ENCODE measurements at places on chromosomes 3 and 15. TPM values are rescaled to one million over a fixed set of nuclear protein-coding genes. Genes with fewer than 3 reads are reported as not detected.

GRCh38 chr3:142651711-142652110 is 55.5 kb downstream of the PLS1 start:
- no peak for DNase-seq

Gene SLC27A2
- 1.6 TPM for total RNA-seq

GRCh38 chr15:57495554-57496165 is 96.0 kb upstream of the MYZAP start:
- no peak for DNase-seq

GRCh38 chr3:126685021-126685420 is 19.0 kb upstream of the CHCHD6 start:
- DNase-seq, result no peak

DNA sequence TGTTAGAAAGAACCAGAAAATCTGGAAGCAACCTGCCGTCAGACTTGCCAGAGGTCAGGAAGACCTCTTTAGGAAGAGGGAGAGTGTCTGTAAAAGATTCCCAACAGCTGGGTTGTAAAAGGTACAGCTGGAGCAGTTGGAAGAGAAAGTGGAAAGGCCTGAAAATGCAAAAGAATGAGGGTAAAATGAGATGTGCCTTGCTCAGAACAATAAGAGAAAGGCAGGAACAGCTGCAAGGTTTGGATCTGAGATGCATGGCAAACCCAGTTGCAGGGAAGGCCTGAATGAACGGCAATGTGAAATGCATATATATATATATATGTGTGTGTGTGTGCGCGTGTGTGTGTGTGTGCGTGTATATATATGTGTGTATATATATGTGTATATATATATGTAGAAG is 88.1 kb downstream of the ZIC1 start:
- DNase-seq, result no peak

Gene ADAMTS9
- 5.6 TPM for total RNA-seq

- DNase-seq, result no peak
Measured at GRCh38 chr15:65310431-65311137, 6.1 kb downstream of the RNU5B-1 start.

- no peak for DNase-seq
Measured at GRCh38 chr15:72916897-72917296, 133.3 kb upstream of the ADPGK start.

Gene MORC1
- total RNA-seq, result not detected

Gene SSR3
- 140 TPM for total RNA-seq

DNA sequence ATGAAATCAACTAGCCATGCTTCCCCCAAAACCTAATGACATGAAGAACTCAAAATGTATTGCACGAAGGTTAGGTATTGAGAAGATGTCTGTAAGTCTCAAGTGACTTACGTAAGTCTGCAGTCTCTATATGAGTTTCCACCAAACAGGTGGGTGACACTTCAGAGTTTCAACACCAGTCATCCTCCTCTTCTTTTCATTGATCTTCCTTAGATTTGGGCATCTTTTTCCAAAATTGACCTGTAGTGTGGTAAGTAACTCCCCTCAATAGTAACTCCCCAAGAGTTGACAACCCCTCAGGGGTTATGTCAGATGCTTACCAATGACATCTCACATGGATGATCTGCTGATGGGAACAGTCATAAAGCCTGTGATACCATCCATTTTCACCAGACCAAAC is 46.1 kb downstream of the GPR176 start:
- DNase-seq, result no peak

Gene TGM5
- not detected for total RNA-seq

GRCh38 chr15:68786753-68787152 is 33.9 kb downstream of the ANP32A start:
- no peak for DNase-seq

DNA sequence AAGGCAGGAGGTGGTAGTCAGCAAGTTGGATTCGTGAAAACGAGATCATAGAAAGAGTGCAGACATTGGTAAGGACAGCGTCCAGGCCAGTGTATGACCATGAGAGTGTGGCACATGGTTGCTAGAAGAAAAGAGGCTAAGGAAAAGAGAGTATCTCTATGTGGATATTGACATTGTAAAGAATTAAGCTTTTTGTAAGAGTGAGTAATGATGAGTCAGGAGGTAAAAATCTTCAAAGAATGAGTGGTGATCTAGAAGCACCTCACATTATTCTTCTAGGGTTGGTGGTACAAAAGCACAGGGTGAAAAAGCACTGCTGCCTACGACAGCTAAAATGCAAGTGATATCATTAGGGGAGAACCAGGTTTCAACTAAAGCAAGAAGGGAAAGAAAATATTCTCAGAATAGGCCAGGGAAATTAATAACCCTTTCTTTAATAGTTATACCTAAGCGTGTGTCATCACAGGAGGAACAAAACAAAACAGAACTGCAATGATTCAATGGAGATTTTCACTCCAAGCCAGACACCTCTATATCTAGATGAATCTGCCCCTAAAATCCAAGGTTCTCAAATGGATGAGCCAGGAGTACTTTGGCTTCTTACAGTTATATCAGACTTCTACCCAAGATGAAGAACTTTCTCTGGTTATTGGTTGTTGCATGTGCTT is 884.7 kb downstream of the NAALADL2 start:
- DNase-seq, result no peak

DNA sequence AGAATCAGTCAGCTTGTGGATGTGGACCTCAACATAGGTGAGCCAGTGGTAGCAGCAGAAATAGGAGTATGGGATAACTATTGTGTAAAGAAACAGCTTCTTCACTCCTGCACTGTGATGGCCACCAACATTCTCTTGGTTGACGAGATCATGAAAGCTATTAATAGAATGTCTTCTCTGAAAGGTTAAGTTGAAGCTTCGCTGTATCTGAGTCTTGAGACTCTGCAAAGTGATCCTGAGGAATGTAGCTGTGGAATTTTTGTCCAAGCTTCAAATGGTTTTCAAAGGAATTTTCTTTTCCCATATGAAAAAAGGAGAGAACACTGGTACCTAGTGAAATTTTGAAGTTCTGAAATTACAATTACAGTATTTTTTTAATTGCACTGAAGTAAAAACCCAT is 146.3 kb downstream of the GMNC start:
- DNase-seq, result no peak

- no peak for DNase-seq
Measured at GRCh38 chr15:65641768-65642475, 20.2 kb downstream of the SLC24A1 start.

Gene CD80
- not detected for total RNA-seq

Gene AQP9
- total RNA-seq, result not detected

- DNase-seq, result no peak
Measured at GRCh38 chr15:50549326-50549725, 2.9 kb upstream of the USP50 start.

GRCh38 chr15:51051776-51052175 is 42.9 kb downstream of the TNFAIP8L3 start:
- DNase-seq, result no peak

- no peak for DNase-seq
Measured at GRCh38 chr3:63968612-63969350, 54.5 kb downstream of the PSMD6 start.

DNA sequence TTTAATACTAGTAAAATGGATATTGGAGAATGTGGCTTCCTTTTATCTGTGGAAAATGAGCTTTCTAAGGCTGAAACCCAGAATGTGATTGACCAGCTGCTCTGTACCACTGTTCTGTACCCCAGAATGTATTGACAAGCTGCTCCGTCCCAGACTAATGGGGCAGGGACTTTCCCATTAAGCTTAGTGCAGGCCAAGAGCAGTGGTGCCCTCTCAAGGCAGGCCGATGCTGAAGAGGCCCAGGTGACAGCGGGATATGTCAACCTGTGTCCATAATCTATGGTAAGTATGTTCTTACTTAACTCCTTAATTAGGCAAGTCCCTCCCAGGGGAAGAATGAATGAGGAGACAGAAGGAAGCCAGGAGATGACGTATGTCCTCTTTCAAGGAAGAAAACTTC is 31.1 kb downstream of the SGO1 start:
- DNase-seq, result no peak

DNA sequence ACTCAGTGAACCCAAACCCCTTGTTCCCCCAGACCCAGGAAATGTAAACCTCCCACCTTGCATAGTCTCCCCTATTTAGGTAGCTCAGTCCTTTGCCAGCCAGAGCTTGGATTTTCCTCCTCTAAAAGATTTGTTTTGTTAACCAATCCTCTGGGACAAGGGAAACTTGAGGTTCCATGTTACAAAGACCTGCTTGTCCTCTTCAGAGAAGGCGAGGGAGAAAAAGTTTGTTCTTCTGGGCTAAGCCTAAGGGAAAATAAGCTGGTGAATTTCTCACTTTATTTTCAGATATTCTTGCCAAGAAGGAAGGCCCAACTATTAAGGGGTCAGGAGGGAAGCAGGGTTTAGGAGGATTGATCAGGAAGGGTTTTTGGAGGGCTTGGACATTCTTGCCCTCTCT is 136.1 kb upstream of the PROK2 start:
- DNase-seq, result no peak
